Activated T-cell treated with anti-CD3 and anti-CD28 coated beads for 24 hours (primary cell): ENCODE measurements at places on chromosomes 3 and 15.
A peak's percentile ranks its signal among the peaks of the same experiment; 100 is the strongest.

DNA sequence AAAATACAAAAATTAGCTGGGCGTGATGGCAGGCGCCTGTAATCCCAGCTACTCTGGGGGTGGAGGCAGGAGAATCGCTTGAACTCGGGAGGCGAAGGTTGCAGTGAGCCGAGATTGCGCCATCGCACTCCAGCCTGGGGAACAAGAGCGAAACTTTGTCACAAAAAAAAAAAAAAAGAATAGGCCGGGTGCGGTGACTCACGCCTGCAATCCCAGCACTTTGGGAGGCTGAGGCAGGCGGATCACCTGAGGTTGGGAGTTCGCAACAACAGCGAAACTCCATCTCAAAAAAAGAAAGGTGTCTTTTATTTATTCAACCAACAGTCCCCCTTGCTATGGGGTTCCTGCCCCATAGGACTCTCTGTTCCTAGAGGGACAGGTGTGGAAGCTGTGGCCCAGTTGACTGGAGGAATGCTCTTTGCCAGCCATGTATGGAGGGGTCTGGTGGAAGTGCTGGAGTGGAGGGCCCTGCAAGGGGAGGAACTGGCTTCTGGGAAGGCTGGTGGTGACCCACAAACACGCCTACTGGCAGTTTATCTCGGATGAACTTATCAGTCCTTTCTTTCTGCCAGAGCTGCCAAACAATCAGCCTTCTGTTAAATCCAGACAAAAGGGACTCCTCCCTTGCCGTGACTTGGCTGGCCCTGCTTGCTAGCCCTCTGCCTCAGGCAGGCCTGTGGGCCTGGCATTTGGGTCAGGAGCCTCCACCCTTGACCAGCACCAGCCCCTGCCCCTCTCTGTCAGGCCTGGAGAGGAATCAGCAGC lies 4.6 kb upstream of the DAG1 start:
- no peak for DNase-seq

DNA sequence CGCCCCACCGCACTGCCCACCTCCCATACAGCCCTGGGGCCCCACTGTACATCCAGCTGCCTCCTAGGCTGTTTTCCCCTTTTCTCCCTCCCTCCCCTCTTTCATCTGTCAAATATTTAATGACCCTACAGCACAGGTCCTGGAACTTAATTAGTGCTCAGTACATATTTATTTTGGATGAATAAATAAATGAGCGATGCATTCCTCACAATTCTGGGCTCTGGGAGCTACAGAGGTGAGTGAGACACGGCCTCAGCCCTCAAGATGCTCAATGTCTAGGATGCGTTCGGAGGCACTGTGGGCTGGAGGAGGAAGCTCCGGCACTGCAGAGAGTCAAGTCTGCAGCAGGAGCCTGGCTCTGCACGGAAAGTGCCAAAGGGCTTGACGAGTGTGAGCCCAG lies 175.0 kb downstream of the FAM43A start:
- DNase-seq: no peak

GRCh38 chr3:190491533-190492054 lies 22.3 kb upstream of the IL1RAP start:
- peak; percentile 13 for DNase-seq

DNA sequence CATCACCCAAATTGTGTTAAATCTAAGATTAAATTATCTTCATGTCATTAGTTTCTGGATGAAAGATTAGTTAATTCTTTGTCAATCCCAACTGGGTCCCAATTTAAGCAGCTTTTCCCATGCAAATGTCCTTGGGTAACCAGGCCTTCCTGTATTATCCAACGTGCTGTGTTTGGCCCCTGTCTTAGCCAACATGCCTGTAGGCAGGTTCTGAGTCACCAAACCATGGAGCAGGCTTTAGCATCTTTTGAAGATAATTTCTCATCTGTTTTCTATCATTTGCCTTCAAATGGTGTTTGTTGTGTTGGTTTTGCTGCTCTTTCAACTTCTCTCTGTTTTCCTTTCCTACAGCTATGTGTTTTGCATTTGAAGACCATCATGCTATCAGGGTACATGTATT lies 216.2 kb downstream of the ITPR1 start:
- DNase-seq: no peak

DNA sequence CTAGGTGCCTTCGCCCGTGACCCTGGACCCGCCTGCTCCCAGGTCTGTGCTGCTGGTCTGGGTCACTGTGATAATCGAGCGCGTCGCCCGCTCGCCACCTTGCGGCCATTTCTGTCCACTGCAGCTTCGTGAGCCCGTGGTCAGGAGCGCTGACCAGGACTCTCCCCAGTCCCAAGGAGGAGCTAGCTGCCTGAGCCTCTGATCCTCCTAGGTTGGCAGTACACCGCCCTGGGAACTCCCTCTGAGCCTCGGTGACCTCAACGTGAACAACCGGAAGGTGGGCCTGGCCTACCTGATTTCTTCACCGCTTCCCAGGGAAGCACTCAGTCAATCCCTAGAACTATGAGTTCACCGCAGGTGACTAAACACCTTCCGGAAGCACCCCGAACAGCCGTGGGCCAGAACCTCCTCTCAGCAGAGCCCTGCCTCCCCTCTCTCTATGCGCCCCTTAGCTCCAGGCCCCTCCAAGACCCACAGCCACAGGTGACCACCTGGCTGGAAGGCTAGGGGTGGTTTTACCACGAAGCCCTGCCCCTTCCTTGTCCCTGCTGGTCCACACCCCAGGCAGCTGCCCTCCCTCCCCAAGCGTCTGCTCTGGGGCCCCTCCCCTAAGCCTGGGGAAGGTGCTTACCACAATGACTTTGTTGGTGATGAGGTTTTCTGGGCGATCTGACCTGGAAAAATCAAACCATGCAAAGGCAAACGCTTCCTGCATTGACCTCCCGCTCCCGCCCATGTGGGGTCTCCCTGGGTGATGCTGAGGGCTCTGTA lies 9.7 kb downstream of the PLA2G4D start:
- peak; percentile 23 for DNase-seq

DNA sequence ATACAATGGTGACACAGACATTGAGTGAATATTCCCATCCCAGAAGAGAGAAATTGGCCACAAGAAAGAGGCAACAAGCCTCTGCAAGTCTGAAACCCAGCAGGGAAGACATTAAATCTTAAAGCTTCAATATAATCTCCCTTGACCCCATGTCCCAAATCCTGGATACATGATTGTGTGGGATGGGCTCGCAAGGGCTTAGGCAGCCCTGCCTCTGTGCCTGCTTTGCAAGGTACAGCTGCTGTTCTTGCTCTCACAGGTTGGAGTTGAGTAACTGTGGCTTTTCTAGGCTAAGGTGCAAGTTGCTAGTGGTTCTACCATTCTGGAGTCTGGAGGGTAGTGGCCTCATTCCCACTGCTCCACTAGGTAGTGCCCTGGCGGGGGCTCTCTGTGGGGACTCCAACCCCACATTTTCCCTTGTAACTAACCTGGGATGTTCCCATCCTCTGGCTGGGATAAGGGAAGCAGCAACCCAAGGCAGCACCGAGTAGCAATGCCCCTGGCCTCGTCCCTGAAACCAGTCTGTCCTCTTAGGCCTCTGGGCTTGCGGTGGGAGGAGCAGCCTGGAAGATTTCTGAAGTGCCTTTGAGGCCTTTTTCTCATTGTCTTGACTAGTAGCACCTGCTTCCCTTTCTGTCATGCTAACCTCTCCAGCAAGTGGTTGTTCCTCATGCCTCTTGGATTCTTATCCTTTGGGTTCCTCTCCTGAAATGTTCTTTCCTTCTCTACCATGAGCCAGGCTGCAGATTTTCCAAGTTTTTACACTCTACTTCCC lies 90.0 kb downstream of the FAM174B start:
- no peak for DNase-seq

DNA sequence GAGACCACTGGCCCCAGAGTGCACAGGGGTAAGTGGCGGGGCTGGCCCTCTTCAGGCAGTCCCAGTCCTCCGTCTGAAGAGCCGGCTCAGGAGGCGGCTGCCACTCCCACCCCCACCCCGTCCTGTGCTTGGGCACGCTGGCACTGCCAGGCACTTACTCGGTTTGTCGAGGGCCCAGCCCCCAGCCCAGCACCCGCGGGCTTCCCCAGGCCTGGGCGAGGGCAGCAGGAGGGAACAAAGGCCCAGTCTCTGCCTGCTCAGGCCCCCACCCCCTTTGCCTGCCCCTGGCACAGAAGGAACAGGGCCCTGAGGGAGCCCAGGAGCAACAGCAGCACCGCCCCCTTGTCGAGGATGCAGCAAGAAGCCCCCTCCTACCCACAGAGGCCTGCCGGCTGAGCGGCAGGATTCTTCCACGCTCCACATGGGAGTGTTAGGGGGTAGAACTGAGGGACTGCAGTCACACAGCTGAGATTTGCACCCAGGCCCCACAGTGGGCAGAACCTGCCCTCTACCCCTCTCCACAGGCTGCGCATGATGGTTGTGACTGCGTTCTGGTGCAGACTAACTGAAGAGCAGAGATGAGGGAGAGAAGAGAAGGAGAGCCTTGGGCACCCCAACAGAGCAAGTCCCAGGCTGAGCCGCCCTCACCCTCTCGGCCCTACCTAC lies 8.9 kb downstream of the DUSP7 start:
- DNase-seq: no peak

DNA sequence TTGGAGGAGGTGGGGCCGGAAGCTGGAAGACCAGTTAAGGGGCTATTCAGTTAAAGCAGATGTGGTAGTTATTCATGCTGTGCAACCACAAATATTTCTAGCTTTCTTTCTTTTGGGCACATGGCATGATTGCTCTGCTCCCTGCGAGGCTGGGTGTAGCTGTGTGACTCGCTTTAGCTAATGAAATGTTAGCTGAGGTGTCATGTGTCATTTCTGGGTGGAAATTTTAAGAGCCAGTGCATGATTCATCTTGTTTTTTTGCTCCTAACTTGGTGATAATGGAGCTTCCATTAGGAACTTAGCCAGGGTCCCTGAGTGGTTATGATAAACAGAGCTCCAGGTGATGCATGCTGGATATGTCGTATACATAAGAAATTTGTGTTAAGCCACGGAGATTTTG lies 300.6 kb downstream of the SATB1 start:
- no peak for DNase-seq

DNA sequence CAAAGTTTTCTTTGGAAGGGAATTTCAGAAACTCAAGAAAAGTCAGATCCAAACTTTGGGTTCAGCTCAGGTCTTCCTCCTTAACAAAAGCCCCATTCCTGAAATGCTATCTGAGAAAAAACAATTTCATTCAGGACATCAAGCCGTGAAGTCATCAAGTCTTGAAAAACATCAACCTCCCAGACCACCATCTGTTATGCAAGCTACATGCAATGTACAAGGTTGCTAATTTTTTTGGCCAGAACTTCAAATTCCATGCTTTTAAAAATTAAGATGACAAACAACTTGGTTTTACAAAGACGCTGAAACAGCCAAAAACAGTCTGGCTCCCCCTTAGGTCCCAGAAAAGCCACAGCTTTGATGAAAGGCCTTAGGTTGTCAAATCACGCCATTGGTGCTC lies 53.9 kb upstream of the WNT5A start:
- DNase-seq: no peak

DNA sequence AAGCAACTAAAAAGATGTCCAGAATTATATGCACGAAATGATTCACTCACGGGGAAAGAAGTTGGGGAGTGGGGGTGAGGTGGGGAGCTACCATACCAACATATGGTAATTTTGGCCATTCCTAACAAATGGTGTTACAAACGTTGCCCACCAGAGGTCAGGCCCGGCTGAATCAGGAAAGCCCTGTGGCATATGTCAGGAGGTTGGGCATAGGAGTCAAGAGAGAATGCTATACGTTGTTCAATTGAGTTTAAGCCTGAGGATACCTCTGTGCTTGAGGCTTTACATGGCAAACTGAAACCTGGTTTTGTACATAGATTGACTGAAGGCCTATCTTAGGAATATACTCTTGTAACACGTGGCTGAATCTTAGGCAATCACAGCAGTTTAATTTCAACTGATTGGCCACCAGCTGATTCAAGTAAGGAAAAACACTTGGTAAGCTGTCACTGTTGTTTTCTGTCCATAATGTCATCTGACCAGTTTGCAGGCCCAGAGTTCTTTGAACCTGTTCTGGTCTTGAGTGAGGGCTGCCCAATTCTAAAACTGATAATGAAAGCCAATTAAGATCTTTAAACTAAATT lies 23.4 kb upstream of the SLC2A2 start:
- no peak for DNase-seq

GRCh38 chr3:170761103-170761502 lies 108.9 kb downstream of the RPL22L1 start:
- no peak for DNase-seq

DNA sequence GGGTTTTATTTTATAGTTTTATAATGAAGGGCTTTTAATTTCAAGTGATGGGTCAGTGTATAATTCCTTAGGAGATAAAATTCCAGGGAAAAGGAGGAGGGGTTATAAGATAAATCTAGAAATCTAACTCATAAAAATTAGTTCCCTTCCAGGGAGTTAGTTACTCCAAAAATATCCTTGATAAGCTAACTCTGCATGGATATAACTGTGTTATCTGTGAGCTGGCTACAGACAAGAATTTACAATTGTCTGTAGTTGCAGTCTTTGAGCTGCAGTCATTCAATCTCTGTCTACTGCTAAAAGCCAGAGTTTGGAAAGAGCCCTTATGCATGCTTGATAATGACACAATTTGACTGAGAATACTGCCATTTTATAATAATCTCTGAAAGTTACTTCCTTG lies 432.3 kb upstream of the TPRG1 start:
- no peak for DNase-seq

DNA sequence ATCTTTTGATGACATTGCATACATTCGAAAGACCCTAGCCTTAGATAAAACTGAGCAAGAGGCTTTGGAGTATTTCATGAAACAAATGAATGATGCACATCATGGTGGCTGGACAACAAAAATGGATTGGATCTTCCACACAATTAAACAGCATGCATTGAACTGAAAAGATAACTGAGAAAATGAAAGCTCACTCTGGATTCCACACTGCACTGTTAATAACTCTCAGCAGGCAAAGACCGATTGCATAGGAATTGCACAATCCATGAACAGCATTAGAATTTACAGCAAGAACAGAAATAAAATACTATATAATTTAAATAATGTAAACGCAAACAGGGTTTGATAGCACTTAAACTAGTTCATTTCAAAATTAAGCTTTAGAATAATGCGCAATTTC lies 16.7 kb downstream of the KCNMB3 start:
- no peak for DNase-seq

- DNase-seq: no peak
Observed at GRCh38 chr3:182690172-182690571, 103.1 kb upstream of the ATP11B start.

DNA sequence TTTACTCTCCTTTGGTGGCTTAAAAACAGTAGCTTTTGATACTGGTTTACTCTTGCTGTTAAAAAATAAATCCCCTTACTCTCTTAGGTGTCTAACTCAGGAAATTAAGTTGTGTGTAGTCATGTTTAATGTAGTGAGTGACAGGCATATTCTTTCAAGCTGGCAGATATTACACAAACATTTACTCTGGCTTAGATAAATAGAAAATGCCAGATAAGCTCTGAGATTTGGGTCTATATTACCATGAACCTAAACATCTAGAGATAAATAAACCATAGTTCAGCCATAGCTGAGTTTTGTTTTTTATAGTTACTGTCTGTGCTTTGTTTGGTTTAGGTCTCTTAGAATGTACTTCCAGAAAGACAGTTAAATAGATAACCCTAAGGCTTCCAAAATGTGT lies 2.4 kb downstream of the SEMA6D start:
- DNase-seq: no peak
